Heart left ventricle (tissue), 16 donors: ENCODE measurements at places on chromosomes 5 and 9. TPM values are rescaled to one million over a fixed set of nuclear protein-coding genes. Genes with fewer than 3 reads are reported as not detected.

CYFIP2 gene
- total RNA-seq: 60.9 TPM

CCNO gene
- 0.36 TPM for total RNA-seq

- no peaks in the 10 kb centered on the region for H3K4me1 ChIP-seq
- no peak overlapping the region for H3K27ac ChIP-seq
- no peak overlapping the region for H3K4me3 ChIP-seq
- no peaks in the 10 kb centered on the region for H3K27me3 ChIP-seq
- peaks cover 33% of the 10 kb centered on the region for H3K36me3 ChIP-seq
Observed at GRCh38 chr9:105355781-105356180, 92.1 kb upstream of the FSD1L start.

- H3K4me1 ChIP-seq: peaks cover 12% of the 10 kb centered on the region
- H3K27ac ChIP-seq: no peak overlapping the region
- no peak for DNase-seq
- H3K36me3 ChIP-seq: no peaks in the 10 kb centered on the region
- no peak overlapping the region for H3K4me3 ChIP-seq
- no peaks in the 10 kb centered on the region for H3K27me3 ChIP-seq
Observed at GRCh38 chr9:126456441-126457174, 130.0 kb downstream of the MVB12B start.

- H3K4me3 ChIP-seq: peak overlapping the region; percentile 79
- peak overlapping the region; percentile 82 for H3K27ac ChIP-seq
- no peaks in the 10 kb centered on the region for H3K27me3 ChIP-seq
- no peak for DNase-seq
- peaks cover 30% of the 10 kb centered on the region for H3K36me3 ChIP-seq
Observed at GRCh38 chr9:101397746-101398067, 711 bp downstream of the MRPL50 start.

DNA sequence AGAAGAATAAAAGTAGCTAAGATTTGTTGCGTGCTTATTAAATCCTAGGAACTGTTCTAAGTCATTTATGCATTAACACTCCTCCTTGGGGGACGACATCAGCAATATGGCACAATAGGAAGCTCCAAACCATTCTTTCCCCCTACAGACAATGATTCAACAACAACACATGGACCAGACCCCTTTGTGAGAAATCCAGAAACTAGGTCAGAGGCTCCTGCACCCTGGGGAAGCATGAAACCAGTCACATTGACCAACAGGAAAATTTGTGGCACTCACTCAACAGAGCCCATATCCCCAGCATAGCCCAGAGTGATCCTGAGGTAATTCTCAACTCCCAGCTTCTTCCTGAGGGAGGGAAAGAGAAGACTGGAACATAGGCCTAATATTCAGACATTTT is 294.4 kb downstream of the HINT1 start:
- H3K27ac ChIP-seq: no peak overlapping the region
- H3K4me1 ChIP-seq: no peaks in the 10 kb centered on the region
- H3K4me3 ChIP-seq: no peak overlapping the region
- H3K27me3 ChIP-seq: no peaks in the 10 kb centered on the region
- DNase-seq: no peak
- H3K36me3 ChIP-seq: no peaks in the 10 kb centered on the region

GRCh38 chr9:4515958-4516375 is 25.7 kb downstream of the SLC1A1 start:
- H3K4me1 ChIP-seq: peaks cover 3% of the 10 kb centered on the region
- H3K36me3 ChIP-seq: no peaks in the 10 kb centered on the region
- no peak for DNase-seq
- H3K4me3 ChIP-seq: no peak overlapping the region
- no peaks in the 10 kb centered on the region for H3K27me3 ChIP-seq
- no peak overlapping the region for H3K27ac ChIP-seq

- H3K4me3 ChIP-seq: no peak overlapping the region
- H3K36me3 ChIP-seq: no peaks in the 10 kb centered on the region
- H3K27me3 ChIP-seq: no peaks in the 10 kb centered on the region
- H3K27ac ChIP-seq: no peak overlapping the region
Observed at GRCh38 chr9:27483576-27483975, 40.5 kb upstream of the IFNK start.

C5orf52 gene
- not detected for total RNA-seq

DNA sequence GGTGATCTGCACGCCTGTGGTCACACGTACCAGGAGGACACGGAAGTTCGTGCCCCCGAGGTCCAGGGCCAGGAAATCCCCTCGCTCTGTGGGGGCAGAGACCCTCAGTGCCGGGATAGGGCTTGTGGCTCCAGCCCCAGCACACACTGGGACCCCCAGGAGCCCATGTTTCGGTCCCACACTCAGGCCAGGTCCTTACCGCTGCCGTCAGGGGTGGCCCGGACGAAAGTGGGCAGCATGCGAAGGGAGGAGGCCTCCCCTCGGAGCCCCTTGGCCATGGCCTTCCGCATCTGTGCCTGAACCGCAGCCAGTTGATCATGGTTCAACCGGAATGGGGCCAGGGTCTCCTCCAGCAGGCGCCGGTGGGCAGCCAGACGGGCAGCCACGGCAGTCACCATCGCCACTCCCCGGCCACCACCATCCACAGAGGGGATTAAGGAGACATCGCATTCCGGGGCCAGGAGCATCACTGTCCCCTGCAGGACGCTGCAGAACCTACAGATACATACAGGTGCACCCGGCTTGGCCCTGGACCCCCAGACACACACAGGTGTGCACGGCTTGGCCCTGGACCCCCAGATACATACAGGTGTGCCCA is 11.8 kb downstream of the HK3 start:
- H3K27me3 ChIP-seq: no peaks in the 10 kb centered on the region
- no peak overlapping the region for H3K4me3 ChIP-seq
- H3K36me3 ChIP-seq: no peaks in the 10 kb centered on the region
- no peaks in the 10 kb centered on the region for H3K4me1 ChIP-seq
- H3K27ac ChIP-seq: no peak overlapping the region

GRCh38 chr5:78601559-78602314 is 46.8 kb downstream of the LHFPL2 start:
- no peak overlapping the region for H3K4me3 ChIP-seq
- H3K4me1 ChIP-seq: no peaks in the 10 kb centered on the region
- no peaks in the 10 kb centered on the region for H3K36me3 ChIP-seq
- no peaks in the 10 kb centered on the region for H3K27me3 ChIP-seq
- DNase-seq: no peak

- H3K4me1 ChIP-seq: peaks cover 5% of the 10 kb centered on the region
- H3K4me3 ChIP-seq: no peak overlapping the region
- no peaks in the 10 kb centered on the region for H3K27me3 ChIP-seq
- no peaks in the 10 kb centered on the region for H3K36me3 ChIP-seq
Observed at GRCh38 chr9:129739432-129739831, 13.4 kb downstream of the PTGES start.

DNA sequence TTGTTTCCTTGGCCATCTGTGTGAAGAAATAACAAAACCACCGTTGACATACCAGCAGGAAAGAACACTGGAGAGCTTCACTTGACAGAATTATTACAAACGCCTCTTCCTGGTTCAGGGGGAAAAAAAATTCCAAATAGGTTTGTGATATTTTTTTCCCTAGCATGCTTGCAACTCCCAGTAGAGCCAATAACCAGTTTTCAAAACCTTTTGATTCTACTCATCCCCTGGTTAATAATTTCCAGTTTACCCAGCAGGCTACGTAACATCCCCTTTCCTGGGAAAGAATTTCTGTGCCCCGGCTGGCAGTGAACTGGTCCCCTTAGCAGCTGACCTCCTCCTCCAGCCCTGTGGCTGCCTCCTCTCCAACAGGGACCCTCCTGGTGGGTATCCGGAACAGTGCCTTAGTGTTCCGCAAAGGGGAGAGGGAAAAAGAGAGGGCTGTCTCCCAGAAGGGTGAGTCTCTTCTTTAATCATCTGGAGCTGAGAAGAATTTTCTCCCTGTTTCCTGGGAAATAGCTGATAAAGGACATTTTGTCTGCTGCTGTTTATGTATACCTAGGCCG is 72.8 kb upstream of the BOD1 start:
- H3K4me3 ChIP-seq: peak overlapping the region; percentile 19
- no peaks in the 10 kb centered on the region for H3K27me3 ChIP-seq
- peaks cover 21% of the 10 kb centered on the region for H3K4me1 ChIP-seq
- peak overlapping the region; percentile 37 for H3K27ac ChIP-seq
- no peaks in the 10 kb centered on the region for H3K36me3 ChIP-seq

PTTG1 gene
- 5.8 TPM for total RNA-seq

DNA sequence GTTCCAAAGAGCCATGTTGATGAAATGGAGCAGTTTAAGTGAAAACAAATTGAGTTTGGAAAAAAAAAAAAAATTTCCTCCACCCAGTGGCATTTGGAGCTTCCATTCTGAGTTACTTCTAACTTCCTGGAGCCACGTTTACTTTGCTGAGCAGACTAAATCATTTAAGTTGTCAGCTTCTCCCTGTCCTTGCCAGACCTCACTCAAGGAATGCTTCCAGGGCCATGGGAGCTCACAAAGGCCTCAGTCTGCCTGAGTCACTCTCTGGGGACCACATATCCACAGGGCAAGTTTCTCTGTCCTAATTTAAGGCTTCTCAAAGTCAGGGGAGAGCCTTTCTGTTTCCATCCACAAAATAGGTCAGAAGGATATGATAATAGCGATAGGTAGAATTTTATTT is 210.3 kb upstream of the TNC start:
- no peak overlapping the region for H3K4me3 ChIP-seq
- no peaks in the 10 kb centered on the region for H3K36me3 ChIP-seq
- H3K4me1 ChIP-seq: no peaks in the 10 kb centered on the region
- no peak overlapping the region for H3K27ac ChIP-seq
- DNase-seq: peak; percentile 23

DNA sequence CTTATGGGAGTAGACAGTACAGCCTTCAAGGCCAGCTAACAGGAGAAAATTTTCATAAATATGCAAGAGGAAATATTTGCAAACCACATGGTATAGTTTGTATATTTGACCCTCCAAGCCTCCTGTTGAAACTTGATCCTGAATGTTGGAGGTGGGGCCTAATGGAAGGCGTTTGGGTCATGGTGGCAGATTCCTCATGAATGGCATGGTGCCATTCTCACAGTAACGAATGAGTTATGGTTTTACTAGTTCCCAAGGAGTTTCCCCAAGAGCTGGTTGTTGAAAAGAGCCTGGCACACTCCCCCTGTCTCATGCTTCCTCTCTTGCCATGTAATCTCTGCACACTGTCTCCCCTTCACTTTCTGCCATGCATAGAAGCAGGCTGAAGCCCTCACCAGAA is 3.3 kb upstream of the PAIP1 start:
- H3K4me1 ChIP-seq: peaks cover 5% of the 10 kb centered on the region
- no peak for DNase-seq
- no peaks in the 10 kb centered on the region for H3K36me3 ChIP-seq
- no peak overlapping the region for H3K27ac ChIP-seq
- no peaks in the 10 kb centered on the region for H3K27me3 ChIP-seq

GRCh38 chr5:59158165-59158564 is 575.3 kb downstream of the RAB3C start:
- DNase-seq: no peak
- no peaks in the 10 kb centered on the region for H3K27me3 ChIP-seq
- peaks cover 11% of the 10 kb centered on the region for H3K4me1 ChIP-seq

- peak overlapping the region; percentile 82 for H3K27ac ChIP-seq
- no peak overlapping the region for H3K4me3 ChIP-seq
- H3K27me3 ChIP-seq: no peaks in the 10 kb centered on the region
Observed at GRCh38 chr9:133684936-133685361, 48.8 kb downstream of the DBH start.

DNA sequence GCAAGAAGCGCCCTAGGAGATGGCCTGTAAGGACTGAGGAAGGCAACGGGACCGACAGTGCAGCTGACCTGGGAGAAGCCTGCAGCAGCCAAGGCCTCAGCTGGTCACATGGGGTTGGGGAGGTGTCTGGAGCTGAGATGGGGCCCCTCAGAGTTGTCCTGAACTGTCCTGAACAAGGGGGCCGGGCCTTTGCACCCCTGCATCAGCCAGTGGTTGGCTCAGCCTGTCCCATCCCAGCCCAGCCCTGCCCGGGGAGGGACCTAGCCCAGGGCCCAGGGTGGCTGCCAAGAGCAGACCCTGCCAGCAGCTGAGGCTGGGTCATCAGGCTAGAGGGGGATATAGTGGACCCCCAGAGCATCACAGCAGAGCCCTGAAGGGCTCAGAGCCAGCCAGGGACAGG is 122.8 kb upstream of the PPP1R26 start:
- DNase-seq: no peak
- H3K27ac ChIP-seq: no peak overlapping the region
- H3K4me1 ChIP-seq: no peaks in the 10 kb centered on the region
- peaks cover 44% of the 10 kb centered on the region for H3K27me3 ChIP-seq
- H3K4me3 ChIP-seq: no peak overlapping the region

MEIKIN gene
- not detected for total RNA-seq

- H3K27me3 ChIP-seq: no peaks in the 10 kb centered on the region
- no peak overlapping the region for H3K4me3 ChIP-seq
- no peaks in the 10 kb centered on the region for H3K36me3 ChIP-seq
- H3K4me1 ChIP-seq: no peaks in the 10 kb centered on the region
- no peak overlapping the region for H3K27ac ChIP-seq
Observed at GRCh38 chr5:133259199-133259997, 207.6 kb downstream of the HSPA4 start.

TEX48 gene
- total RNA-seq: not detected

GRCh38 chr9:127662617-127663016 is 44.2 kb upstream of the CFAP157 start:
- no peak for DNase-seq
- no peak overlapping the region for H3K4me3 ChIP-seq
- H3K4me1 ChIP-seq: no peaks in the 10 kb centered on the region
- peaks cover 73% of the 10 kb centered on the region for H3K36me3 ChIP-seq
- H3K27me3 ChIP-seq: no peaks in the 10 kb centered on the region

DNA sequence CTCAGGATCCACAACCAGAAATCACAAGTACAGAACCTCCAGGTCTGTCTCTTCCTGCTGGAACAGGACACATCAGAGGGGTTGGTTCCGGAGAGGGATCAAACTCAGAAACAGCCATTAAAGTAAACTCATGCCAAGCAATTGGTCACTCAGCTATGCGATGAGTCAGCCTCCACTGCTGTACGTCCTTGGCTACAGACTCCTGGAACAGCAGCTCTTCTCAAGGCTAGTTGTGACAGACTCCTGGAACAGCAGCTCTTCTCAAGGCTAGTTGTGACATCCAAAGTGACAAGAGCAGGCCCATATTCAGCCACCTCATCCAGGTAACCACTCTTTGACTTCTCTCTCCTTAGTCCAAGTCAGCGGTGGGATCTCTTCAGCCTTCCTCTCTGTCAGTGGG is at the start of gene SPINK13:
SPINK13 (plus strand) TSS at position 229 of the 400 bp plus-strand sequence. CDS start 1,279 bp downstream, outside the sequence.
- no peak within 1 kb of the TSS for H3K4me3 ChIP-seq
- H3K36me3 ChIP-seq: no peaks in the 10 kb centered on the region
- H3K27ac ChIP-seq: no peak within 1 kb of the TSS
- DNase-seq: no peak

- H3K4me3 ChIP-seq: no peak overlapping the region
- H3K4me1 ChIP-seq: no peaks in the 10 kb centered on the region
Observed at GRCh38 chr5:115939059-115939458, 23.2 kb upstream of the LVRN start.

DNA sequence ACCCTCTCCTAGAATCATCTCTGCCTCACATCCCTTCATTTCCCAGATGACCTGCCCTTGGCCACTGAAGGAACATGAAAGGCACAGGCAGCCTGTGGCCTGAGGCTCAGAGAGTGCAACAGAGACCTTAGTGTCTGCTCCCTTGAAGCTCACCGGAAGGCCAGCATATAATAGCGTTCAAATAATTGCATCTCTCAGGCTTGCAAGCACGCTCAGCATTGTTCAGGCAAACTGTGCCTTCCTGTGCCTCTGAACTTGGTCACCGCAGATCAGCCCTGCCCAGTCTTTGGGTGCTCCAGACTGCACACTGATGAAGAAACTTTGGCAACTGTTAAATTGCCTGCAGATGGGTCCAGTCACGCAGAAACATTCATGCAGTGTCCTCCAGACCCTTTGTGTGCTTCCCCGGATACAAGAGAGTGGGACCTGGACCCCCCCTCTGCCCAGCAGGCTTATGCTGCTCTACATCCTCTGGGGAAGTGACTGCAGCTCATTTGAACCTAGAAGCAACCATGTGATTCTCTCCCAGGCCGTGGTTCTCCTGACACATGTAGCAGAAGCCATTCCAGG is 216.0 kb upstream of the ANKRD55 start:
- H3K4me1 ChIP-seq: no peaks in the 10 kb centered on the region
- DNase-seq: no peak
- no peak overlapping the region for H3K4me3 ChIP-seq

CTNNAL1 gene
- total RNA-seq: 76.3 TPM

MEGF10 gene
- 1.3 TPM for total RNA-seq
